ENCODE measurements at places on chromosomes 4 and X.
A peak's percentile ranks its signal among the peaks of the same experiment; 100 is the strongest.

GRCh38 chrX:56248492-56248891 lies 16.3 kb downstream of the KLF8 start:
- DNase-seq = peak; percentile 77

DNA sequence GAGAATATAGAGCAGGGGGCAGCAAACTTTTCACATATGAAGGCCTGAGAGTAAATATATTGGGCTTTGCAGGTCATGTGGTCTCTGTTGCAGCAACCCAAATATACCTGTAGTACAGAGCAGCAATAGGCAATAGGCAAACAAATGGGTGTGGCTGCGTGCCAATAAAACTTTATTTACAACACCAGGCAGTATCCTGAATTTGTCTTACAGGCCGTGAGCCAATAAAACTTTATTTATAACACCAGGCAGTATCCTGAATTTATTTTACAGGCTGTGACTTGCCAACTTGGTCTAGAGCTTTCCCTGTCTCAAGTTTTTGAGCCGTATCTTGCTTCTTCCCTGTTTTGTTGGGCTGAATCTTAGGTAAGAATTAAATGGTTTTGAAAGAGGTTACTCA lies 118.2 kb downstream of the PHEX start:
- no peak for DNase-seq

GRCh38 chrX:136767104-136767941 lies 13.4 kb downstream of the ARHGEF6 start:
- DNase-seq = peak; percentile 70

GRCh38 chrX:85544609-85545008 lies 165.1 kb upstream of the POF1B start:
- DNase-seq = peak; percentile 49

DNA sequence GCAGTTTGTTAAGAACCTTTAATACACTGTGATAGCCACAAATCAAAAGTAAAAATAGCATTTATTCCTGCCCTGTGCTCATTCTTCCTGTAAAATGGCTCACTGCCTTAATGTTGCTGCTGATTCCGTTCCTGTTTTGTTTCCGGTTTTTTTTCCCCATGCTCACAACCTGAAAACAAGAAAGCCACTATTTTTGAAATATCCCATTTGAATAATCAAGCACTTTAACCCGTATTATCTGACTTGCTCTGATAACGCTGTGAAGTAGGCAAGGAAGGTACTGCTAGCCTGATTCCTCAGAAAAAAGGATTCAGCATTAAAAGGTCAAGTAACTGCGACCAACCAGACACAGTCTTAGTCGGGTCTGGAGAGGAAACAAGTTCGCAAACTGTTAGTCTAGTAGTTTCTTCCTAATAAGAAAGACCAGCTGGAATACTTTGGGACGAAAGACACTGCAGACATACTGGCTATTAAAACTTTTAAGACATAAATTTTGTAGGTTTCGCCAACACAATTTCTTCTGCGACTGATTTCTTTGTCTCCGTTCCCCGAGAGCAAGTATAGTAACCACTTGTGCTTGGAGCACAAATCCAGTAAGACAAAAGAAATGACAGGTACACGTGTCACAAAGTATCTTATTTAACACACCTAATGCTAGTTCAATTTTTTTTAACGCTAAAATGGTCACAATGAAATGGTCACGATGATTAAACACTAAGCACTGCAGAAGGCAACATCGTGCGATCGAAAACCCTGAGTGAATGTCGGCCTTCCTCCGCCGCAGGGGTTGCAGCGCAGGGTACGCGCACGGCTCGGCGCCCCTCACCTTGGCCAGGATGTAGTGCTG lies 802 bp downstream of the COX18 start:
- DNase-seq = peak; percentile 85

- no peak for DNase-seq
Measured at GRCh38 chr4:86894455-86894854, 2.2 kb upstream of the C4orf36 start.

GRCh38 chr4:17817027-17817426 lies 6.2 kb downstream of the NCAPG start:
- peak; percentile 78 for DNase-seq

GRCh38 chr4:13329340-13329850 lies 154.7 kb downstream of the RAB28 start:
- no peak for DNase-seq

- no peak for DNase-seq
Measured at GRCh38 chrX:66015152-66015831, 24.6 kb downstream of the VSIG4 start.

GRCh38 chrX:23373129-23373804 lies 38.6 kb downstream of the PTCHD1 start:
- no peak for DNase-seq

DNA sequence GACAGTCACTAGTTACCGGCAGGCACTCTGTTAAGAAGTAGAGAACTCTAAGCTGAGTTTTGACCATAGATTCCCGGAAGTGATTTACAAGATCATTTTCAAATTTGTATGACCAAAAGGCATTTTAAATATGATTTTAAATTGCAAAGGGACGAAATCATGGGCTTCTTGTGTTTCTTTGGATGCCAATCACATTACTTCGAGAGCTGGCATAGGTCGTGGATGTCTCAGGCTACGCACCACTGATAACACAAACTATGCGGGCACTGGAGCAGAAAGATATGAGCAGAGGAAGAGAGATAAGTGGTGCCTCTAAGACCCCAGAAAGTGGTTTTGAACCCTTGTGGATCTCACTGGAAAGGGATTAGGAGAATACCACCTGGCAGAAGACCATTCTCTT lies 294.2 kb upstream of the FTHL17 start:
- DNase-seq = no peak

DNA sequence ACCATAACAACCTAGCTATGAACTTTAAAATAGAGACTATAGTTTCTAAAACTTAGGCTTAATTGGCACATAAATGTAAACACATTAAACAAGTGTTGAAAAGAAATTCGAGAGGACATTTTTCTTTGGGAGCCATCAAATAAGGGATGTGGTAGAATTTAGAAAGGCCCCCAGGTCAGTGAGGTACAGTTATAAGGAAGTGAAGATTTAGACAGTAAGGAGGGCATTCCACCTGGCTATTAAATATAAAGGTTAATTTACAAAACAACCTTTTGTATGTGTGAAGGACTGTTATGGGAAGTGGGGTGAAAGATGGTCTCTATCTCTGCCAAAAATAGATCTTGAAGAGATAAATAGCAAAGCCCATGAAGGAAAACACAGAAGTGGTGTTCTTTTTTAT lies 83.9 kb downstream of the AFF1 start:
- DNase-seq = no peak

DNA sequence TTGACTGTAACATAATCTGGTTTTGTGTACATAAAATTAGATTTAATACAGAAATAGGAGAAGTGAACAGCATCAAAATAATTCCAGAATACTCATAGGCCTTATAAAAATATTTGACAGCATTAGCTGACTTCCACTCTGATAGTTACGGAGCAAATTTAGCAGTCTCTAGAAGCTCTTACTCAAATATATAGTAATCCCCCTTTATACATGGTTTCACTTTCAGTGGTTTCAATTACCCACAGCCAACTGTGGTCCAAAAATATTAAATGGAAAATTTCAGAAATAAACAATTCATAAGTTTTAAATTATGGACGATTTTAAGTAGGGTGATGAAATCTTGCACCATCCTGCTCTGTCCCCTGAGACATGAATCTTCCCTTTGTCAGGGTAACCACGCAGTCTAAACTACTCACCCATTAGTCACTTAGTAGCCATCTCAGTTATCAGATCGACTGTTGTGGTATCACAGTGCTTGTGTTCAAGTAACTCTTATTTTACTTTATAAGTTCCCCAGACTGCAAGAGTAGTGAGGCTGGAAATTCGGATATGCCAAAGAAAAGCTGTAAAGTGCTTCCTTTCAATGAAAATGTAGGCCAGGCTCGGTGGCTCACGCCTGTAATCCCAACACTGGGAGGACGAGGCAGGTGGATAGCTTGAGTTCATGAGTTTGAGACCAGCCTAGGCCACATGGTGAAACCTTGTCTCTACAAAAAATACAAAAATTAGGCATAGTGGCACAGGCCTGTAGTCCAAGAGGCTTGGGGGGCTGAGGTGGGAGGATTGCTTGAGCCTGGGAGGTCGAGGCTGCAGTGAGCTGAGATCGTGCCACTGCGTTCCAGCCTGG lies 17.2 kb upstream of the RTL9 start:
- peak; percentile 45 for DNase-seq

GRCh38 chrX:44042751-44043150 lies 69.6 kb upstream of the NDP start:
- no peak for DNase-seq

GRCh38 chr4:183205193-183205592 lies 106.1 kb downstream of the WWC2 start:
- DNase-seq = no peak

GRCh38 chr4:38091636-38092035 lies 131.4 kb downstream of the PTTG2 start:
- no peak for DNase-seq

DNA sequence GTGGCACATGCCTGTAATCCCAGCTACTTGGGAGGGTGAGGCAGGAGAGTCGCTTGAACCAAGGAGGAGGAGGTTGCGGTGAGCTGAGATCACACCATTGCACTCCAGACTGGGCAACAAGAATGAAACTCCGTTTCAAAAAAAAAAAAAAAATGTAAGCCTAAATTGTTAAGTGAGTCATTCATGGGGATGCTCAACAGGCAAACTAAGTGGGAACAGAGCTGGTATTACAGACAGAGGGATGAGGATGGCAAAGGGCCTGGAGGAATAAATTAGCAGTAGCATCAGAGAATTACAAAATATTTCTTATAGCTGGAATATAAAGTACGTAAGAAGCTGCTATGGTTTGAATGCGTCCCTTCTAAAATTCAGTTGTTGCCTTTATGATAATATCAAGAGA lies 43.4 kb upstream of the OGT start:
- DNase-seq = no peak

DNA sequence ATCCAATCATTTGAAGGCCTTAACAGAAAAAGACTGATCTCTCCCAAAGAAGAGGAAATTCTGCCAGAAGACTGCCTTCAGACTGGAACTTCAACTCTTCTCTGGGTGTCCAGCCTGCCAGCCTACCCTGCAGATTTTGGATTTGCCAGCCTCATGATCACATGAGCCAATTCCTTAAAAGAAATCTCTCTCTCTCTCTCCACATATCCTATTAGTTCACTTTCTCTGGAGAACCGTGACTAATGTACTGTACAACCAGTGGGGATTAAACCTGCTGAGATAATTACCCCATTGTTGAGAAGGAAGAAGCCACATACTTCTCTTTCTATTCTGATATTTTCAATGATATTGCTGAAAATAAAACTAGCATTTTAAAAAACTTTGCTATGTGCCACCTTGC lies 711.3 kb upstream of the AMOT start:
- no peak for DNase-seq

- no peak for DNase-seq
Measured at GRCh38 chr4:8700531-8700930, 108.0 kb downstream of the CPZ start.

- DNase-seq = no peak
Measured at GRCh38 chr4:67134616-67135015, 410.7 kb downstream of the CENPC start.

DNA sequence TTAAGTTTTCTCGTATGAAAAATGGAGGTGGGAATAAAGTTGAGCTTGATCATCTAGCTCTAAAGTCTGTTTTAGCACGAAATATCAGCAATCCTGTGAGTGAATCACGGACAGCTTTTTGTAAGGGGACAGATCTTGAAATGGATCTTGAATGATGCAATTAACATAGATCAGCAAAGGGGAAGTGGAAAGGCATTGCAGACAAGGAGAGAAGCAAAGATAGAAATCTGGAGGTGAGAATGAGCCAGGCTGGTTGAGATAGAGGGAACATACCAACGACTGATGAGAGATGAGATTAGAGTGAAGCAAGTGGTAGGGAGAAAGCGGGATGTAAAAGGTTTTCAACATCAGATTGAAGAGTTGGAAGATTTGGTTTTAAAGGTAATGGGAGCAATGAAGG lies 4.6 kb upstream of the DGKK start:
- no peak for DNase-seq

GRCh38 chr4:73922317-73922716 lies 53.1 kb downstream of the CXCL1 start:
- no peak for DNase-seq

- no peak for DNase-seq
Measured at GRCh38 chr4:83231620-83232076, 53.0 kb downstream of the COQ2 start.

DNA sequence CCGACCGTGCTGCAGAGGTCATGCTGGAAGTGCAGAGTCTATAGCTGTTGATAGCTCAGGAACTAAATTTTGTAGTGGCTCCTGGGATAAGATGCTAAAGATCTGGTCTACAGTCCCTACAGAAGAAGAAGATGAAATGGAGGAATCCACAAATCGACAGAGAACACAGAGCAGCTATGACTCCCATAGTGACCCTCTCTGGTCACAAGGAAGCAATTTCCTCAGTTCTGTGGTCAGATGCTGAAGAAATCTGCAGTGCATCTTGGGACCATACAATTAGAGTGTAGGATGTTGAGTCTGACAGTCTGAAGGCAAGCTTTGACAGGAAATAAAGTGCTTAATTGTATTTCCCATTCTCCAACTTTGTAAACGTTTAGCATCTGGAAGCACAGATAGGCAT lies 8.8 kb downstream of the MANBA start:
- DNase-seq = no peak

- peak; percentile 61 for DNase-seq
Measured at GRCh38 chr4:107718351-107718965, 1.6 kb downstream of the PAPSS1 start.

GRCh38 chrX:136030303-136031191 lies 45.3 kb downstream of the SLC9A6 start:
- DNase-seq = no peak

GRCh38 chr4:61427818-61428495 lies 227.8 kb downstream of the ADGRL3 start:
- no peak for DNase-seq

GRCh38 chr4:76831711-76832373 lies 66.1 kb downstream of the SOWAHB start:
- no peak for DNase-seq

DNA sequence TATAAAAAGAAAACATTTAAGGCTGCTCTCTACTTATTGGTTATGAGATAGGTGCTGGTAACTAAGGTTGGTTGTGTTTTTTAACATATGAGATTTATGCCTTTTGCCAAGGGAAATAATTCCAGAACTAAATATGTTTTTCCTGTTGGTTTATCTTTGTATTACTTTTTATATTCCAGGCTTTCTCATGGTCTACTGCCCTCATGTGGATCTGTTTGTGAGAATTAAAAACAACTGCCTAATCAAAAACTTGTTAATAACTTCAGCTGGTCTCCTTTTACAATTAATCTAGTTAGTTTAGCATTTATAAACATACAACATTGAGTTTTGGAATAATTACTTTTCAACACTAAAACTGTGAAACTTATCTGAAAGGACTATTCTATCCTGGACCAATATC lies 1208.3 kb downstream of the ADGRL3 start:
- DNase-seq = no peak

DNA sequence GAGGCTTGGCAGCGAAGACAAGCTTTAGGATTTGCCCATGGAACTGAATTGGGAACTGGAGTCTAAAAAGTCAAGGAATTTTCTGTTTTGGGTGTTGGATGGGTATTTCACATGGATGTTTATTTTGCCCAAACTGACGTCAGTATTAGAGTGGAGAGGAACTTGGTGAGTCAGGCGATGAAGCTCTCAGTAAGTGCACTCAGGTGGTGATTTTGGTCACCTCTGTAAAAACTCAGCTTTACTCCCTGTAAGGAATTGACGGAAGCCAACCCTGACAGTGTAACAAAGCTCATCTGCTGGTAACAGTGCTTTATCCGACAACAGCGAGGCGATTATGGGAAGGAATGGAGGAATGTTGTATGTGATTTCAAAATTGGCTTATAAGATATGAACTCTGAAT lies 77.0 kb upstream of the PGRMC2 start:
- DNase-seq = no peak

- no peak for DNase-seq
Measured at GRCh38 chr4:15063341-15063740, 61.1 kb downstream of the CPEB2 start.
